GM20000 (cell line): ENCODE measurements at places on chromosomes 7 and 10.

DNA sequence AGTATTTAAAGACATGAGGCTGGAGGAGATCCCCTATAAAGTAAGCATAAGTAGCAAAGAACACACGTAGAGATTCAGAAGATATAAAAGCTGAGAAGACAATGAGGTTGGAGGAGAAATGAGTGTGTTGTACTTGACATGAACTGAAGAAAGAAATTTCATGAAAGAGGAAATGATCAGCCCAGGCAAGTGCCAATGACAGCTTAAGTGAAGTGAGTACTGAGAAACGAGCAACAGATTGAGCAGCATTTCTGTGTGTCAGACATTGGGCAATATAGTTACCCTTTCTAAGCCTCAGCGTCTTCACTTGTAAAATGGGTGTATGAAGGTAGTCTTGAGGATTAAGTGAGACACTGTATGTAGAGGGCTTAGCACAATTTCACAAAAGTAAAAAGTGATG, 4.8 kb upstream of the LIPA start:
- DNase-seq: no peak

DNA sequence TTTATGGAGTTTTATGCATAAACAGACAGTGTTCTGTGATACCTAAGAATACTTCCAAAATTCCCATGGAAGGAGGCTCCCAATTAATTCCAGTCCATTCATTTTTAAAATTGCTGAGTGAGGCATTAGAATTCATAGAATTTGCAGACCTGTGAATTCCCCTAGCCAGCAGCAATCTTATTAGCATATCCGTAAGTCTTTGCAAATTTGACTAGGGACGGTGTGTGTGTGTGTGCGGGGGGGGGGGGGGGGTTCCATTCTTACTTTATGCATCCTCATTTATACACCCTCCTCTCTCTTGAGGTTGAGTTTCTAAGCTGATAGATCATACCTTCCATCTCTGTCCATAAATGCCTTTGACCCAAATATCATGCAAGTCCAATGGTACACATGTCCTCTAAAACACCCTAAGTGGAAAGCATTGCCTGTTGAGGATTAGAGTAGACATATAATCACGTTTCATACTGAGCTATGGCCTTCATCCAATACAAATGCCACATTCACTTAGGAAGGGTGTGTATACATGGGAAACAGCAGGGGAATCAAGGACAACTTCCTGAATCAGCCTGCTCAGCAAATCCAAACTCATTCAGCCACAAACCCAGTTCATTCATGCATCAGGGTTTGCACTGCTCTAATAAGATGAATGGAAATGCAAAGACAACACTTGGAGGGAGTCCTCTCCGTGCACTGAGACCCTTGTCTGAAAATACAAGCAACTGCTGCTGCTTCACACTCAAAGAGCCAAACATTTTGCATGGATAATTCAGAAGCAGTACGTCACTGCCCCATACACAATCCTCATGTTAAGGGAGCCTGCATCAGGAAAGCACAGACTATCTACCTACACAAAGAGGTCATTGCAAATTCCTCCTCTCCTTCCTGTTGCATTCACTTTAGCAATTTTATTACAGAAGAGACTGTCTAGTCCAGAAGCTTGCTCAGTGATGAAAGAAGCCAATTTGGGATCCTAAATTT, 350.8 kb downstream of the KCNMA1 start:
- no peak for DNase-seq

GRCh38 chr7:101784292-101785127, 32.9 kb upstream of the CUX1 start:
- no peak for DNase-seq

GRCh38 chr10:71314028-71314693, 4.9 kb upstream of the SLC29A3 start:
- DNase-seq: peak; percentile 84

- peak; percentile 48 for DNase-seq
These were observed 49.9 kb downstream of the DNAJC1 start for GRCh38 chr10:21953585-21954057.

DNA sequence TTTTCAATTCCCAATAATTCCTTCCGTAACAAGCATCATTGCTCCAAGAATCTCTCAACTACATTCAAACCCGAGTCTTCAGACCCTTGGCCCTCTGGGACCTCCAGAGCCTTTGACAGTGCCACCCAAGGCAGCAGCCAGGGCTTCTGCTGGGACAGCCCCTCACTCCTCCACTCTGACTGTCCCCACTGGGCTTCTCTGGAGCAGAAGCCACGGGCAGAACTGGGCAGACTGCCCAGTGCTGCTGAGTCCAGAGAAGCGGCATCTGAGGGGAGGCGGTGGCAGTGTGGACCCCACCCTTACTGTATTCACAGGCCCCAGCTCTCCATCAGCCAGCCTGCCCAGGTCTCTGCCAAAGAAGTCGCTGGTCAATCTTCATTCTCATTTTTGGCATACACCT, 8.8 kb downstream of the CYREN start:
- no peak for DNase-seq

- no peak for DNase-seq
These were observed 52.1 kb downstream of the SUFU start for GRCh38 chr10:102555781-102556328.

DNA sequence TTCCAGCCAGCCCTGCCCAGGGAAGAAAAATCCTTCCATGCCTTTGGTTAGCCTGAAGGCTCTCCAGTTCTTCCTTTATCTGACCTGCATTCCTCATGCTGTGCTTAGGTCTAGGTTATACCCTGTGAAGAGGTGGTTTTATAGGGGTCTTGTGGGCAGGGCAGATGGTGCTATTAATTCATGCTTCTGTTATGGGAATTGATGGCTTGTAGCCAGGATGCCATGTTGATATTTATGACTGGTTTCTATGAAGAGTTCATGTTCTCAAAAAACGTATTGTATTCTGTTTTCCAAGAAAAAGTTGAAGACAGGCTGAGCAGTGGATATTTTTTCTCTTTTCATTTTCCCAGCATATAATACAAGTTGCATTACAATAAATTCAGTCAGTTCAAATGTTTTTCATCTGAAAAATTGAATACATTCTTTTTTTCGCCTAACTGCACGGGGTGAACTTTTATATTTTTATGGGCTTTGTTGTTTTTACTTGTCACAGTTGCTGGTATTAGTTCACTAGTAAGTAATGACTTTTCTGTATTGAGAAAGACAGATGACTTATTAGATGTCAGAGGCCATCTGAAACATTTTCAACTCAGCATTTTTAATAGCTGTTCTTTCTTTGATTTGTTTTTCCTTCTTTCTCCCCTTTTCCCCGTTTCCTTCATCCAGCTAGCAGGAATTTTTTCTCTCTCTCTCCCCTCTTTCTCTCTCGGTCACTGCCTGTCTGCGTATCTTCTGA, 322.8 kb downstream of the LRMDA start:
- no peak for DNase-seq

DNA sequence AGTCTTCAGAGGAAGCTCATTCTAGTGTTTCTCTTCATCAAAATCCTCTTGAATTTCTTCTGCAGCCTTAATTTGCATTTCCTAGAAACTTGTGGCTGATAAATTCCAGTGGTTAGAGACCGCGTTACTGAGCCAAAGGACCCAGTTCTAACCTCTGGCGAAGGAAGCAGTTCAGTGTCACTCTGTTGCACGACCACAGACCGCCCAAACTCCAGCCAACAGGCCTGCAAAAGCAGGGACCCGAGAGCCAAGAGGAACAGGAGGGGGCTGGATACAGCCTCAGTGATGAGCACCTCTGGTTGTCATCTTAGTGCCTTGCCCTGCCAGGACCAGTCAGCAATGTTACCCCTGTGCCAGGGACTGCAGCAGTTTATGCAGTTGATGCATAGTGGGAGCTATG, 70.0 kb downstream of the AFAP1L2 start:
- no peak for DNase-seq
